ENCODE measurements at places on chromosomes 7 and 10.
A peak's percentile ranks its signal among the peaks of the same experiment; 100 is the strongest.

DNA sequence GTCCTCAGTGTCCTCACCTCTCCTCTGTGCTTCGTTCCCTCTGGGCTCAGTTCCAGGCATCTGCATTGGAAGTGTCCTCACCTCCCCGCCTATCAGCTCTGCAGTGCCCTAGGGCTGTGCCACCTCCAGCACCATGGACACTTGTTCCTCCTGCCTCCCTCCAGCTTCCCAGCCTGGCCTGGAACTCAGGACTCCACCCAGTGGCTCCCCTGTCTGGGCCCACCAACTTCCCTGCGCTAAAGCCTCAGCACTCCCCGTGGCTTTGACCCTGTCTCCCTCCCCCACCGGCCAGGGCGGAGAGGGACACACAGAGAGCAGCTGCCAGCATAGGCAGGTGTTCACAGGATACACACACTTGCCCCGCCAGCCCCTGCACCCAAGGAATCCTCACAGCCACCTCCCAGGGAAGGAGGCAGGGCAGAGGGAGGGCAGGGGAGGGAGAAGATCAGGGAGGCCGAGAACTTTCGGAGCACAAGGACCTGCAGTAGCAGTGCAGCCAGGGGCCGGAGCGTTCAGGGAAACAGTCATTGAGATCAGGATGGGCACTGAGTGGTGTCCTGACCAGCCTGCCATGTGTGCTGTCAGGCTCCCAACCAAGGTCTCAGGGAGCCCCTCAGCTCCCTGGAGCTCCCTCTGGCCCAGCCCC, 31.3 kb downstream of the ANXA8 start:
- no peak for DNase-seq

DNA sequence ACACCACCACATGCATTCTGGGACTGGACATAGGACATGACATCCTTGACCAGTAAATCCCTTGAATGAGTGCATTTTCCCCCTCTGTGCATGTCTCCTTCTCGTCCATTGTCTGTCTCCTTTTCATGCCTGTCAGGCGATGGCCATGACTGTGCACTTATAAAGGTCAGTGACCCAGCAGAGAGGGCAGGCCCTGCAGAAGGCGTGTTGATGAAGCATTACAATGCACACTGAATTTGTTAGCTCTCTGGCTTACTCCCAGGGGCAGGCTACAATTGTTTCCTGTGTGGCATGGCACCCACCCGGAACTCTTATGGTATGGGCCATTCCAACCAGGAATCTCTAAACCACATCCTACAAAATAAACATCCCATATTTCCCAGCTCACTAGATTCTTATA, 71.1 kb downstream of the SAMD9 start:
- no peak for DNase-seq

- no peak for DNase-seq
Observed at GRCh38 chr10:91684841-91685240, 52.0 kb upstream of the PPP1R3C start.

DNA sequence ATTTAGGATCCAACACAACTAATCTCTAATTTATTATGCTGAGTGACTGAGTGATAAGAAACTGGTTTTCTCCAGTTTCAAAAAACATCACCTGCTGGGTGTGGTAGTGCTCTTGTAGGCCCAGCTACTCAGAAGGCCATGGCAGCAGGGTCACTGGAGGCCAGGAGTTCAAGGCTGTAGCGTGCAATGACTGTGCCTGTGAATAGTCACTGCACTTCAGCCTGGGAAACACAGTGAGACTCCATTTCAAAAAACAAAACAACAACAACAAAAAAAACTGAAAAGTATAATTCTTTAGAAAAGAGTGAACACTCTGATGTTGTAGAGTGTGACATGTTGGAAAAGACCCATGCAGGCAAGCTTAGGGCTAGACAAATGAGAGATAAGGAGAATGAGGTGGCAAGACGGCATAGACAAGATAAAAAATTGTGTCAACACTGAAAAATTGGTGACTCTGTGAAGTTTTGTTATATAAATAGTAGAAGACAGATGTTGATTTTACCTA, 150.1 kb upstream of the GPR22 start:
- peak; percentile 27 for DNase-seq

GRCh38 chr7:2796358-2797352, 47.5 kb downstream of the GNA12 start:
- no peak for DNase-seq

GRCh38 chr7:230274-230673, 37.9 kb downstream of the FAM20C start:
- no peak for DNase-seq

All from hematopoietic multipotent progenitor cell treated with erythropoietin and hydrocortisone succinate and interleukin-3 and kit ligand, for 4 days (in vitro differentiated cells).